GM12892 (cell line): ENCODE measurements at places on chromosomes 1 and 21.

DNA sequence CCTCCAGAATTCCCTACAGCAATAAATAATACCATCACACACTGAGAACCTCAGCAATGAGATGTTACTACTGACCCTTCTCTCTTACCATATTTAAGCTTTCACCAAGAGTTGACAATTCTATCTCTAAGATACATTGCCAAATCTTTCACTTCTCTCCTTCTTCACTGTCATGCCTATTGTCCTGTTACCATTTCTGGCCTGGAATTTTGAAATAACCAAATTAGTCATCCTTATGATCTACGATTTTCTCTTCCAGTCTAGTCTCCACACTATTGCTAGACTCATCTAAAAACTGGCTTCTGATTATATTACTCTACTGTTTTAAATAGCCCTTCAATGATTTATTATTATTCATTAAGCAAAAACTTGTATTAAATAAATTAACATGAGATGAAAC lies 656.1 kb upstream of the ADGRL4 start:
- DNase-seq: no peak

DNA sequence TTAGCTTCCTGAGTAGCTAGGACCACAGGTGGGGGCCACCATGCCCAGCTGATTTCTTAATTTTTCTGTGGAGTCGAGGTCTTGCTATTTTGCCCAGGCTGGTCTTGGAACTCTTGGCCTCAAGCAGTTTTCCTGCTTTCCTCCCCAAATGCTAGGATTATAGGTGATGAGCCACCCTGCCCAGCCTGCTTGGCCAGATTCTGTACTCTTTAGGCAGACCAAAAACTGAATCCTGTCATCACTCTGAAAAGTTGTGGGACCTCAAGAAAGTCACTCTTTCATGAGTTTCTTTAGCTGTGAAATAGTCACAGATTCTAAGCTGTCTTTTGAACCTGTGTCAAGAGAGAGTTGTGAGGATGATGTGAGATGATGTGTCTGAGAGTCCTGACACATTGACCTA lies 105.4 kb downstream of the CAMTA1 start:
- DNase-seq: no peak

GRCh38 chr1:95176861-95177260 lies 57.1 kb upstream of the RWDD3 start:
- DNase-seq: no peak

GRCh38 chr1:18955441-18956192 lies 859 bp downstream of the IFFO2 start:
- no peak for DNase-seq

- DNase-seq: no peak
Measured at GRCh38 chr1:202004711-202005110, 5.7 kb upstream of the ELF3 start.

- no peak for DNase-seq
Measured at GRCh38 chr1:220873868-220874655, 5.2 kb upstream of the HLX start.

- DNase-seq: no peak
Measured at GRCh38 chr1:218711001-218711400, 365.9 kb downstream of the TGFB2 start.

DNA sequence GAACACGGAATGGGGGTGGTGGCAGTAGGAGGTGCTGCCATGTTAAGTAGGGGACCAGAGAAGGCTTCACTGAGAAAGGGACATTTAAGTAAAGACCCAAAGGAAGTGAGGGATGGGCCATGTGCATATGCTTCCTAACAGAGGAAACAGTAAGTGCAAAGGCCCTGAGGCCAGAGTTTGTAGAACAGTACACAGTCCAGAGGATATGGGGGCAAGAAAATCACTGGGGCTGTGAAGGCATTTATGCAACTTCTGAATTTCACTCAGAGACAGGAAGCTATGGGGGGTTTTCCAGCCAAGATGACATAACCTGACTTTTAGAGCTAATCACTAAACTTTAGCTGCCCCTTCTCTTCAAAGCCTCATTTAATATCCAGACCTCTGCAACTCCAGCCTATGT lies 202.5 kb upstream of the EDN2 start:
- DNase-seq: no peak
